ENCODE measurements at places on chromosomes 1 and 21.

- no peak for DNase-seq
Measured at GRCh38 chr1:178492341-178492740, 4.4 kb downstream of the CLEC20A start.

DNA sequence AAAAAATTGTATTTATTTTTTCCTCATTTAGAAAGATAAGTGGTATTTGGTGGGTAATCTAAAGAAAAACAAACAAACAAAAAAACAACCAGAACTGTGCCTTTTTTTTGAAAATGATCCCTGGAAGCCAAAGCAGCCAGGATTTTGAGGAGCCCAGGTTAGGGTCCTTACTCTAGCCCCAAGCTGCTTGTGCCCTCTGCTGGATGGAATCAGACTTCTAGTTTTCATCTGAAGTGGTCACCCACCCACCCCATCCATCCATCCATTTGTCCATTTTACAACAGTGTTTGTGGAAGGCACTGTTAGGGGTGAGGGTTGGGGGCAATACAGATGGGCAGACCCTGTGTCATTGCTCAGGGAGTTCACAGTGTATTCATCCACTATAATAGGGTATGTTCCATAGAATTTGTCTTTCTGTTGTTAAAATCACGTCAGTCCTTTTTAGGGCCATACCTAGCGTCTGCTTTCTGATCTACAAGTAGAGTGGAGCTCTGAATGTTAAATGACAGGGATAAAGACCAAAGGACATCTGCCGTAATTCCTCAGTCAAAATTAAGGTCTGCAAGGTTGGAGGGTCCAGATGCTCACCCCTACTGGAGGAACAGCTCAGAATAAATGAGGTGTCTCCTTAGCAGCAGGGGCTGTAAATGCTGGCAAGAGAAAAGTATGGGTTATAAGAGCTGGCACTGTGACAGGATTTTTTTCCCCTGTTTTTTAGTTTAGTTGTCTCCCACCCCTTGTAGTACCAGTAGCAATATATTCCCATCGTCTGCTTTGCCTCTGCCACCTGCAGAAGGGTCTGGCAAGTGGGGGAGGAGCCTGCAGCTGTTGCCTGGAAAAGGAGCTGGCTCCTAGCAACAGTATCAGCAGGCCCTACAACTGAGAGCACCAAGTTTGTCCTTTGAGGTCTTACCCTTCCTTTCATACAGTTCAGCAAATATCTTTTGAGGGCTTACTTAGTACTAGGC lies 3.2 kb downstream of the LRRC42 start:
- DNase-seq, result no peak

- no peak for DNase-seq
Measured at GRCh38 chr1:12546771-12547585, 71.0 kb downstream of the DHRS3 start.

DNA sequence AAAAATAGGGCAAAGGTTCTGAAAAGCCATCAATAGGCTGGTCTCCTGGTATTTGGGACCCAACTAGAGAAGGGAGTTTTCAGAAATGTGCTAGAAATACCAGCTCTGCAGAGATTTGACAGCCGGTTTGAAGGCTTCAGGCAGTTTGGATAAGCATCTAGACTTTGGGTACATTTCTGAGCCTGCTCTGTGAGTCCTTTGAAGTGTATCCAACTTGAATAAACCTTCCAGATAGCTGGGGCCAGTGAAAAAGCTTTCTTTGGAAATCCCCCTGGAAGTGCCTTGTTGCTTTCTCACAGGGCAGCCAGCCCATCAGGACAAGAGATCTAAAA lies 6.4 kb upstream of the PEF1 start:
- DNase-seq, result no peak

GRCh38 chr1:24261977-24262376 lies 57.2 kb upstream of the GRHL3 start:
- DNase-seq, result no peak

- DNase-seq, result no peak
Measured at GRCh38 chr21:18959817-18960216, 556.2 kb upstream of the TMPRSS15 start.

DNA sequence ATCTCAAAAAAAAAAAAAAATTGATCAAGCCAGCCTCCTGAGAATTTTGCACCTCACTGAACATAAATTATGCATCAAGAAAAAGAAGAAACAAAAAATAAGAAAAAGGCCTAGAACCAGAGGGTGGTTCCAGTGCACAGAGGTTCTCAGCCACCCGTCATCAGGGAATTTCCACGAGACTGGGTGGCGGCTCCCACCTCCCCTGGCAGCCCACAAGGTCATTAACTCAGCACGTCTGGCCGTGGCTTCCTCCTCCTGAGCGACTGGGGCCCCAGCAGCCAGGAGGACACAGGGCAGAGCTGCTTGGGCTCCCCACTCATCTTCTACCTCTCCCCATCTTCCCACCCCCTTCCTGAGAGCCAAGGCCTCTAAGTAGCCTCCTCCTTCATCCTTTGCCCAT lies 15.7 kb upstream of the TMEM51 start:
- DNase-seq, result no peak

- DNase-seq, result no peak
Measured at GRCh38 chr1:22673486-22674409, 20.7 kb downstream of the C1QB start.

DNA sequence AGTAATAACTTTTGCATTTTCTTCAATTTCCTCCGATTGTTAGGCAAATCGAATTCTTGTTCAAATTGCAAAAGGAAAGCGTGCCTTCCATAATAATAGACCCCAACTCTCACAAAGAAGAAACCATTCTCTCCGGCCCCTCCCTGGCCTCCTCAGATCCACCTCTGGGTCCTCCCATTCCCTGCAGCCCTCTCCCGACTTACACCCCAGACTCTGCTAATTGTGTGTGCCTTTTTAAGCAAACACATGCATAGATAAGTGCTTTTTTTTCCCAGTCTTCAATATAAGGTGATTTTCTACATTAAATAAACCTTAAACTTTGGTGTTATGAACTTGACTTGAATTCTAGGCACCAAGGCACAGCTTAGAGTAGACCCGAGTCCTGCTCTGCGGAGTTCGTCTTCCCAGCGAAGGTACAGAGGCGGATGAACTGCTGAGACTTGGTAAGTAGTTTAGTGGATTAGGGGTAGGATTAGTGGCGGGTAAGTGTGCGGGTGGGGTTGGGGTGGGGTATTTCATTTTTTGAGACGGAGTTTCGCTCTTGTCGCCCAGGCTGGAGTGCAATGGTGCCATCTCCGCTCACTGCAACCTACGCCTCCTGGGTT lies 1.5 kb downstream of the L1TD1 start:
- no peak for DNase-seq

DNA sequence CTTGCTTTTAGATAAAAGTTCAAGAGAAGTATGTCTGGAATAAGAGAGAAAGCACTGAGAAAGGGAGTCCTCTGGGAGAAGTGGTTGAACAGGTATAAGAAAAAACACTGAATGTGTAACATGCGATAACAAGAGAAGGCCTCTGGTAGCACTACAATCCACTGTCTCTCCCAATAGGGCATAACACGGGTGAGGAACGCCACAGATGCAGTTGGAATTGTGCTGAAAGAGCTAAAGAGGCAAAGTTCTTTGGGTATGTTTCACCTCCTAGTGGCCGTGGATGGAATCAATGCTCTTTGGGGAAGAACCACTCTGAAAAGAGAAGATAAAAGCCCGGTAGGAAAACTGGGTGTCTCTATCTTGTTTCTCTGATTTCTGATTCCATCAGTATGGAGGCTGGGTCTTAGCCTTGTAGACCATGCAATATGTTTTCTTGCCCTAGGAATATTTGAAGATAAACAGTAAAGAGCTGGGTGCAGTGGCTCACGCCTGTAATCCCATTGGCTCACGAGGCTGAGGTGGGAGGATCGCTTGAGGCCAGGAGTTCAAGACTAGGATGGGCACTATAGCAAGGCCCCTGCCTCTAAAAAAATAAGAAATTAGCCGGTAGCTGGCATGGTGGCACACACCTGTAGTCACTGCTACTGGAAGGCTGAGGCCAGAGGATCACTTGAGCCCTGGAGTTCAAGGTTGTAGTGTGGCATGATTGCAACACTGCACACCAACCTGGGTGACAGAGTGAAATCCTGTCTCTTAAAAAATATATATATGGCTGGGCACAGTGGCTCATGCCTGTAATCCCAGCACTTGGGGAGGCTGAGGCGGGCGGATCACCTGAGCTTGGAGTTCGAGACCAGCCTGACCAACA lies 40.4 kb downstream of the DAP3 start:
- DNase-seq, result peak; percentile 4

- no peak for DNase-seq
Measured at GRCh38 chr1:27958513-27958912, 1.3 kb upstream of the XKR8 start.

DNA sequence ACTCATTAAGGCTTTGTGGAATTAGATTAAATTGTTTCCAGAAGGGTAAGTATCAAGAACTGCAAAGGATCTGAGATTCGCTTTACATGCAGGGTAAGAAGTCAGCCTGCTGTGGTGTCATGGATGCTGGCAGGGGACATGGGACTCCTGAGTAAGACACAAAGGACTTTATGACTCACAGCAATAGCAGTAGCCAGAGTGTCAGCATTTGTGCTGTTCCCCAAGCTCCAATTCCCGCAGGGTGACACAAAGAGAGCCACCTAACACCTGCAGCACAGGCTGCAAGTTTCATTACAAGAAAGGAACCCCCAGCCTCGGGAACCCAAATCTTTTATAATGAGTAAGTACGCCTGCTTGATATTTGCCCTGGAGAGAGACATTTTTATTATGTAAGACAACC lies 298.1 kb upstream of the POU3F1 start:
- DNase-seq, result no peak

- no peak for DNase-seq
Measured at GRCh38 chr1:177219554-177220458, 49.0 kb downstream of the BRINP2 start.

DNA sequence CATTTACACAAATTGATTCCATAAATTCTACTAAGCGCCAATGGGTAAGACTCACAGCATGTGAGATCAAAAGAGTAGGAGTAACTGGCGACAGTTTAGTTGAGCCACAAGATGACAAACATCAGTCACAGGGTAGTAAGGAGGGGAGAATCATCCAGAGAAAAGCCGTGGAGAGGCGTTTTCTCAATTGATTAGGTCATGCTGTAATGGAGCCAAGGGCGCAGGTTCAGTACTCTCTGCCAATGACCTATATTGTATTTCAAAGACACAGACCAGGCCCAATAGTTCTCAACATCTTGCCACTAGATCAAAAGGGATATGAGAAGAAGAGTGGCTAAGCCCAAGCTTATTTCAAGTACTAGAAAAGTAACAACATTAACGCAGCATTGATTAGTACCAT lies 467.5 kb downstream of the SMYD3 start:
- DNase-seq, result no peak

DNA sequence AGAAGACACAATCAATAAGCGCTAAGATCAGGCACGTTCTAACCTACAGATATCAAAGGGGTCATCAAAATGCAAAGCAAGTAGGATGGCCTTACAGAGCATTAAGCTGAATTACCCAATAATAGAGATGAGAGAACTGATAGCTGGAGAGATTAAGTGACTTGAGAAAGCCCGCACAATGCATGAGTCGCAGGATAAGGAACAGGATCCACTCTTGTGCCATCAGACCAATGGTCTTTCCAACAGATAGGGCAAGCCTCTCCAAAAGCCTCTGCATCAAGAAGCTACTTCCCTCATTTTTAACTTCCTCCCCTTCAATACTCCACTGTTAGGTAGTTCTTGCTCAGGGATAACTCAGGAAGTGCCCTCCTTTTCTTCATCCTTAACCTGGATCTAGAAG lies 2.6 kb downstream of the CHML start:
- no peak for DNase-seq

GRCh38 chr1:62492521-62492920 lies 55.7 kb downstream of the USP1 start:
- DNase-seq, result no peak

- no peak for DNase-seq
Measured at GRCh38 chr1:46613661-46614603, 2.7 kb downstream of the MOB3C start.

GRCh38 chr1:246517391-246517790 lies 10.3 kb upstream of the SMYD3 start:
- DNase-seq, result no peak

DNA sequence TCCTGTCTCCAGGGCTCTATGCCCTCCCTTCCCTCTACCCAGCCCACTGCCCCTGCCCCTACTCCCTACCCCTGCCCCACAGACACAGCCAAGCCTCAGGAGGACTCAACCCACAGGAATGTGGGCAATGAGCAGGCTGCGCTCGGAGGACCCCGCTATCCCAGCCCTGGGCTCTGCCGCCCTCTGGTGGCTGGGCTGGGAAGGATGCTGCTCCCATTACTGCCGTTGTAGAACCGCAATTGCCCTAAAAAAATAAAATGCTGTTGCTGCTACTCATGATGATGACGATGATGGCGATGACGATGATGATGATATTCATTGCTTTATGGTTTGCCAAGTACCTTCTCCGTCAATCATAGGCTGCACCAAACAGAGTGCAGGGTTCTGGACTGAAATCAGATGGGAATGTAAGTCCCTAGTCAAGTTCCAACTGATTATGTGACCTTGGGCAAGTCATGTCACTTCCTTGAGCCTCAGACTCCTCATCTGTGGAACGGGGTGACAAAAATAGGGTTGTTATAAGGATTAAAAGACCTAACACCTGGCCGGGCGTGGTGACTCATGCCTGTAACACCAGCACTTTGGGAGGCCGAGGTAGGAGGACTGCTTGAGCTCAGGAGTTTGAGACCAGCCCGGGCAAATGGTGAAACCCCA lies 24.6 kb downstream of the ARHGEF19 start:
- DNase-seq, result peak; percentile 71

GRCh38 chr1:61135291-61135690 lies 52.9 kb downstream of the NFIA start:
- no peak for DNase-seq

- no peak for DNase-seq
Measured at GRCh38 chr1:223654083-223654482, 11.4 kb downstream of the CAPN8 start.

DNA sequence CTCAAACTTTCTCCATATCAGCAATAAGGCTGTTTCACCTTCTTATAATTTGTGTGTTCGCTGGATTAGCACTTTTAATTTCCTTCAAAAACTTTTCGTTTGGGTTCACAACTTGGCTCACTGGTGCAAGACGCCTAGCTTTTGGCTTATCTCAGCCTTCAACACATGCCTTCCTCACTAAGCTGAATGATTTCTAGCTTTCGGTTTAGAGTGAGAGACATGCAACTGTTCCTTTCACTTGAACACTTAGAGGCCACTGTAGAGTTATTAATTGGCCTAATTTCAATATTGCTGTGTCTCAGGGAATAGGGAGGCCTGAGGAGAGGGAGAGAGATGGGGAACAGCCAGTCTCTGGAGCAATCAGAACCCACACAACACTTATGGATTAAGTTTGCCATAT lies 41.2 kb upstream of the IFNLR1 start:
- DNase-seq, result no peak

GRCh38 chr1:109975718-109976117 lies 8.8 kb upstream of the AHCYL1 start:
- DNase-seq, result no peak

DNA sequence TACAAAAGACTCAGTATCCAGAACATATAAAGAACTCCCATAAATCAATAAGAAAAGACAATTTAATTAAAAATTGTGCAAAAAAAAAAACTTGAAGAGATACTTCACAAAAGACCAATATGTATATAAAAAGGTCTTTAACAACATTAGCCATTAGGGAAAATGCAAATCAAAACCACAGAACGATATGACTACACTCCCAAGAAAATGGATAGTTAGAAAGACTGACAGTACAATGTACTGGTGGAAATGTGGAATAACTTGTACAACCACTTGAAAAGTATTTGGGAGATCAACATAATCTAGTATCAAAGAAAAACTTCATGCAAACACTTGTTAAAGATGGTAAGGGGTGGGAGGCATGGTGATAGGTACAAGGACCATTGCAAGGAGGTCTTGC lies 3.9 kb upstream of the CLCA1 start:
- DNase-seq, result no peak

Data from effector CD4-positive, alpha-beta T cell (primary cell).